HL-60 (cell line): ENCODE measurements at places on chromosomes 6 and 20.
A peak's percentile ranks its signal among the peaks of the same experiment; 100 is the strongest.

DNA sequence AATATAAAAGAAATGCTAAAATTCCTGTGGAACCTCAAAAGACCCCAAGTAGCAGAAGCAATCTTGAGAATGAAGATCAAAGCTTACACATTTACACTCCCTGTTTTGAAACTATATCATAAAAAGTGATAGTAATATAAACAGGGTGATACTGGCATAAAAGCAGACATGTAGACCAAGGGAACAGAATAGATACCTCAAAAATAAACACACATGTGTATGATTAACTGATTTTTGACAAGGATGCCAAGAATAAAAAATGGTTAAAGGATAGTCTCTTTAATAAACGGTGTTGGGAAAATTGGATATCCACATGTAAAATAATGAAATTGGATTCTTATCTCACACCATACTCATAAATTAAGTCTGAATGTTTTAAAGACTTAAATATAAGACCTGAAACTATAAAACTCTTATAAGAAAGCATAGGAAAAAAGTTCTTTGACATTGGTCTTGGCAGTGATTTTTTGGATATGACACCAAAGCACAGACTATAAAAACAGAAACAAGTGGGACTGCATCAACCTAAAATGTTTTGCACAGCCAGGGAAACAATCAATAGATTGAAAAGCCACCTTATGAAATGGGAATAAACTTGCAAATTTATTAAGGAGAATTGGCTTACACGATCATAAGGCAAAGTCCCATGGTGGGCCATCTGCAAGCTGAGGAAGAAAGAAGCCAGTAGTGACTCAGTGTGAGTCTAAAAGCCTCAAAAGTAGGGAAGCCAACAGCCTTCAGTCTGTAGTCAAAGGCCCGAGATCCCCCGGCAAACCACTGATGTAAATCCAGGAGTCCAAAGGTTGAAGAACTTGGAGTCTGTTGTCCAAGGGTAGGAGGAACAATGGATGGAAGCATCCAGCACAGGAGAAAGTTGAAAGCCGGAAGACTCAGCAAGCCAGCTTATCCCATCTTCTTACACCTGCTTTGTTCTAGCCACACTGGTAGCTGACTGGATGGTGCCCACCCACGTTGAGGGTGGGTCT lies 144.3 kb downstream of the MEI4 start:
- DNase-seq, result no peak

GRCh38 chr20:39916236-39916765 lies 772.7 kb downstream of the MAFB start:
- DNase-seq, result no peak

DNA sequence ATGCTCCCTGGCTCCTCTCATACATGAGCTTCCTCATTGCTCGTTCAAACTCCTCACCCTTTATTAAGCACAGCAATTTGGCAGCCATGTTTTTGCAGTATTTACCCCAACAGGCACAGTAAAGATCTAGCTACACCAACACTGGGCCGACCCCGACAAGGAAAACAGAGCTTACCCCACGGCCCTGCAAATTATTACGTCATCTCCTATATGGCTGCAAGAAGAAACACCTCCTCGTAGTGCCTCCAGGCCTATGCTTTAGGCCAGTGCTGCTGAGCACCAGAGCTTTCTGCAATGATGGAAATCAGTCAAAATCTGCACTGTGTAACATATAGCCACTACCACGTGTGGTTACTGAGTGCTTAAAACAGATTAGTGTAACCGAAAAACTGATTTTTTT lies 26.7 kb downstream of the TMC2 start:
- no peak for DNase-seq

DNA sequence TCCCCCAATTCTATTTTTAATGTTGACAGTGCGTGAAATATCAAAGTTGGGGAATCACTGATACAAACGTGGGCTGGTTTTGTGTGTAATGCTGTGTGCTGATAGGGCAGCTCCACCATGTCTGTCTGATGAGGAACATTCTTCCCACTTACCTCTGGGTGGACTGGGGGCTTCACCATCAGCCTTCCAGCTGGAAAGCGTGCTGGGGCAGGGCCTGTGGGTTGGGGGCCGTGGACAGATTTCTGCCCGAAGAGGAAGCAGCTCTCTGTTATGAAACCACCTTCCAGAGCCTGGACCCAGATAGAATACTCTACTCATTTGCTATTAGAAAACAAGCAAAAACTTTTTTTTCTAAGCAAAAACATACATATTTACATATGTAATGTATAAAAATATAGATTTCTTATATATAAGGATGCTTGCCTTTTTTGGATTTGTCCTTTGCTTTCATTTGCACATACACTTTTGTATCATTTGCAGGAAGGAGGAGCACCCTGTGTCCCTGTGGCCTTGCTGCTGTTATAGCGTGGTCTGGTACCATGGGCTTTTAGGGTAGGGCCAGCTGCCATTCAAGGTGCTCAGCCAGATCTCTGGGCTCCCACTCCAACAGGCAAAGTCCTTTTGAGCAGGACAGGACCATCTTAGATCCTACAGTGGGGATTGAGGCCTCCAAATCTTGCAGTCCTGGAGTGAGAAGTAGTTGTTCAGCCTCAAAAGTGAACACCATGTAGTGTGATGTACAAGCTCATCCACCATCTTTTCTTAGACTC lies 48.1 kb downstream of the DUSP22 start:
- DNase-seq, result peak; percentile 28

DNA sequence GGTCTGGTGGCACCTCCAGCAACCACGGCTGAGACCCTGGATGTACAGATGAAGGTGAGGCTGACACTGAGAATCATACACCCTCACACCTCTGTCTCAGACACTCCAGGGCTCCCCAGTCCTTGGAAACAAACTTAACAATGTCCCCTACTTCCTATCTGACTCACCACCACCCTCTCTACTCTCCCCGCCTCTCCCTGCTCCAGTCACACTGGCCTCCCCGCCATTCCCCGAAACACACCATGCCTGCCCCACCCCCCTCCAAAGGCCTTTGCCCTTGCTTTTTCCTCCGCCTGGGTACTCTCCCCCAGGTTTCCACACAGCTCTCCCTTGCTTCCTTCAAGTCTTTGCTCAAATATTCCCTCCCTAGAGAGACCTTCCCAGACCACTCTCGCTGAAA lies 16.3 kb downstream of the BPI start:
- DNase-seq, result no peak

GRCh38 chr20:52454660-52455059 lies 263.1 kb upstream of the ZFP64 start:
- no peak for DNase-seq

GRCh38 chr6:49515485-49516146 lies 15.9 kb downstream of the GLYATL3 start:
- DNase-seq, result no peak

DNA sequence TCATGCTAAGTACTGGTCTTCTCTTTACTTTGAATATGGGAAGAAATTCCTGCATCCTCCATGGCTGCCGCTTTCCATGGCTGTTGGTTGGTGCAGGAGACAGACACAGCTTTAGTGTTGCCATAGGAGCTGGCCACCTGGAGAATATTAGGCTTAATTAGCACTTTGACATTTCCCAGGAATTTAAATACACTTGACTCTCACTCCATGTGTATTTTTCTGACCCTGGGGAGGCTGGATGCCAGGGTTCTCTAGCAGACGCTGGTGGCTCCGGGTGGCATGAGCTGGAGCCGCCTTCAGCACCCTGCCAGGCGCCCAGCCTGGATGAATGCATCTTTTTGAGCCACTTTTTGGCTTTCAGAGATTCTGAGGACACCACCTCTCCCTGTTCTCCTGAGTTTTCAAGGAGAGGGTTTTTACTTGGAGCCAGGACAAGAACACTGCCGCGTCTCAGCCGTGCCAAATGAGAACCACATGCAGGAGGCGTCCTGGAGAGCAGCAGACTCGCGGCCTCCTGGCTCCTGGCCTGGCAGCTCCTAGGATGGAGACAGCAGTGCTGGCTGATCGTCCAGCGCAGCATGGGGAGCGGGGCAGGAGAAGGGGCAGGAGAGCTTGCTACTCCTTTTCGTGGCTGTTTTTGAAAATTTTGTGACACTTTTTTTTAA lies 258.8 kb downstream of the SMOC2 start:
- DNase-seq, result no peak

DNA sequence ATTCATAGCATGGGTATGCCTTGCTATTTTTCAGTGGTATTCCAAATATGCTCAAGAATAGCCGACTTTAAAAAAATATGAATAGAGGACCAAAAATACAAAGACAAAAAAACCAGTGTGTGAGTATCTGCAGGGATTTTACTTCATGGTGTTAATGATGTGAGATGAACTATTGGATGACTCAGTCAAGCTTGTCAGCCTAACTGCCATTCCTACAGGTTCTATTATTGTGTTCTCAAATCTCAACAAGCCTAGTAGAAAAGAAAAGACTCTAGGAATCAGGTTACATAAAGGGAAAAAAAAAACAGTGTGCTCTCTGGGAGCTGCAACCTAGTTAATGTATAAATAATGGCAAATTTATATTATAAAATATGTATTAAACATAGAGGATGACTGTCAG lies 588.4 kb upstream of the BTBD3 start:
- DNase-seq, result no peak

DNA sequence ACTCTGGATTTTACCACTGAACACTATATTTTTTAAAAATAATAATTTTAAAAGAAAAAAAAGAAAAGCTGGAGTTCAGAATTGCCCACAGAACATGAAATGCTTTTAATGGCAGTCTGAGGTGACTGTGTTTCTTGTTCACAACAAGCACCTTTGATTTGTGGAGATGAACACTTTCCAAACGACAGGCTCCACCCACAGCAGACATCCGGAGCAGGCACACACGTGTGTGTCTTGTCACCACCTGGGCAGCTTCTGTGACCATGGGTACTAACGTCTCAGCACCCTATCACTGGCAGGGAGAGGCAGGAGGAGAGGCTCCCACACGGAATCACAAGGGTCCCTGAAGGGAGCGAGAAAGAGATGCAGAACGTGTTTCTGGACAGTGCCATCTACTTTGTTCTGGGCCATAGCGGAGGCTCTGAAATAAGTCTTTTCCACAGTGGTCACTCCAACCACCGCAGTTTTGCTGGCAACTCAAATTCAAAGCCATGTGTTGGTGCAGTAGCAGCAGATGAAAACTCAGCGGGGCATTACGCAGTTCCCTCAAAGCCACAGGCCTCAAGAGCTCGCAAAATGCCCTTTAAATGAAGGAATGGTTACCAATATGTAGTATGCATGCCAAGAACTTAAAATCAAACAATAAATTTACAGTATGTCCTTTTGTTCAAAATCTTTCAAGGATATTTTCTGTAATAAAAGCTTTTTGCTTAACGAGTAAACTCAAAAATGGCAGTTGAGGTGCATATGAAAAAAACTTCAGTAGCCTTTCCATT lies 242.2 kb downstream of the FOXC1 start:
- no peak for DNase-seq

GRCh38 chr6:148999501-148999900 lies 252.7 kb downstream of the UST start:
- DNase-seq, result no peak

GRCh38 chr6:7073821-7074525 lies 33.8 kb upstream of the RREB1 start:
- DNase-seq, result peak; percentile 64

- DNase-seq, result no peak
These were observed 36.2 kb downstream of the JAG1 start for GRCh38 chr20:10637563-10637962.

GRCh38 chr20:21681234-21681921 lies 24.1 kb upstream of the PAX1 start:
- DNase-seq, result no peak

- DNase-seq, result no peak
These were observed 26.7 kb upstream of the PDE10A start for GRCh38 chr6:165689699-165690098.

- no peak for DNase-seq
These were observed 3.6 kb upstream of the PRL start for GRCh38 chr6:22300273-22300998.

GRCh38 chr20:3046677-3047462 lies 1.0 kb downstream of the MRPS26 start:
- DNase-seq, result peak; percentile 24

DNA sequence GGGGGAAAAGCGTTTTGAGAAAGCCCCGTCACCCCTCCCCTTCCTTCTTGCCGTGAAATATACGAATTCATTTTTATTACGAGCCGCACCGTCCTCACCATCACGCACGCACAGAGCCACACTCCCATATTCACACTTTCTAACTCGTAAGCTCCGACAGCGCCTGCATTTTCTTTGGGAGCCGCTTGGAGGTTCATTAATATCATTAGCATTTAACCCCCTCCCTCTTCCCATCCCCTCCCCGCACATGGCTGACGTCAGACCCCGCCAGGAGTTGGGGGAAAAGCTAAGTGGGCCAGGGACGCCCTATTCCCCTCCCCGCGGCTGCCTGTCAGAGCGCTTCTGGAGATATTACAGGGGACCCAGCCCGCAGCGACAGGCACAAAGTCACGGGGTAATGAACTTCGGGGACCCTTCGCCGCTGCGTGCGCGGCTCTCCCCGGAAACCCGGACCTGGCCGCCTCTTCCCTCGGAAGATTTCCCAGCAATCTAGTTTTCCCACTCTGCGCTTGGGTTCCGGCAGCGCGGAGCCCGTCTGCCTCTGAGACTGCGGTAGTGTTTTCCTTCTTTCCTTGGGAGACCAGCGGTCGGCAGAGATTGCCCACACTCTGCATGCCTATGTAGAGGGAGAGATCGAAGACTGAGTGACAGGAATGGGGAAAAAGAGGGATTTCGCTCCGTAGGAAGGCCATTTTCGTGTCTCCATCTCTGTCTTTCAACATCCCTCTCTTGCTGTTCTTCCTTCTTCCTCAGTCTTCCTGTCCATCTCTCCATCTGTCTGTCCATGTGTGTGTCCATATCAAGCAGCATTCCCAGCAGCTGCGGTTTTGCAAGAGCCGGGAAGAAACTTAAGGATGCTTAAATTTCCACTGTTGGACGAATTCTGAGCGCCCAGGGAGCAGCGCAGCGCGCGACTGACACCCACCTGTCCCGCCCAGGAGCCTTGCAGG lies at the start of gene NR2E1:
Gene NR2E1 (plus strand): TSS at position 309 of the 950 bp plus-strand sequence. CDS start 744 bp downstream, outside the sequence.
- no peak for DNase-seq

DNA sequence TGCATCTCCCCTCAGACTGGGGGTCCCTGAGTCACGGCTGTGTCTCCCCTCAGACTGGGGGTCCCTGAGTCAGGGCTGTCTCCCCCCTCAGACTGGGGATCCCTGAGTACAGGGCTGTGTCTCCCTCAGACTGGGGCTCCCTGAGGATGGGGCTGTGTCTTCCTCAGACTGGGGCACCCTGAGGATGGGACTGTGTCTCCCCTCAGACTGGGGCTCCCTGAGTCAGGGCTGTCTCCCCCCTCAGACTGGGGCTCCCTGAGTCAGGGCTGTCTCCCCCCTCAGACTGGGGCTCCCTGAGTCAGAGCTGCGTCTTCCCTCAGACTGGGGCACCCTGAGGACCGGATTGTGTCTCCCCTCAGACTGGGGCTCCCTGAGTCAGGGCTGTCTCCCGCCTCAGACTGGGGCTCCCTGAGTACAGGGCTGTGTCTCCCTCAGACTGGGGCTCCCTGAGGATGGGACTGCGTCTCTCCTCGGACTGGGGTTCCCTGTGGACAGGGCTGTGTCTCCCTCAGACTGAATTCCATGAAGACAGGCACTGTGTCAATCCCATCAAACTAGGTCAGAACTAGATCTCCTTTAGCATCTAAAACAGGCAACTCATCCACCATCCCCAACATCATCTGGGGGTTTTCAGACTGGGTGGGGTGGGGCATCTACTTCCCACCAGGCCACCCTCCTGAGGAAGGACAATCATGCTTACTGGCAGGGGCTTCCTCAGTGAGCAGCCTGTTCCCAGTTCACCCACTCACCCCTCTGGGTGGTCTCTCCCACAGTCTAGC lies 60.7 kb downstream of the MRPL14 start:
- no peak for DNase-seq
